Stimulated activated CD8-positive, alpha-beta memory T cell treated with anti-CD3 and anti-CD28 coated beads, Interleukin-4, amount 100 ng/mL, for 1 hour (primary cell): ENCODE measurements at places on chromosomes 7 and 10.

DNA sequence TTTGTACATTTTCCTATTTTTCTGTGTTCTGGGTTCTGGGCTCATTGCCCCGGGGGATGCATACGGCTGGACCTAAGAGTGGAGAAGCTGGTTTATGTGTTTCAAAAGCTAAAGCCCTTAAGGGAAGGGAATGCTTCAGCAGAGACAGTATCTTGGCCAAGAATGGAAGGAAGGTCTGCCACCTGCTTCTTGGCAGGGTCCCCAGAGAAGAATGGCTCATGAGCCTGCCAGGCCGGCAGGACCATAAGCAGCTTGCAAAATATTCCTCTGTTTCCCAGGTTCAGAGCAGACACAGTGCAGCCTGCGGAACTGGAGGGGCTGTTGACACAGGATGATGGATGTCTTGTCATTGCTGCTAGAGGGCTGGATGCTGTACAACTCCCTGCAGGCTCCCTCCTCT is 7.8 kb upstream of the ABHD11 start:
- no peak for DNase-seq

GRCh38 chr7:105689067-105689819 is 108.0 kb upstream of the EFCAB10 start:
- DNase-seq: no peak

DNA sequence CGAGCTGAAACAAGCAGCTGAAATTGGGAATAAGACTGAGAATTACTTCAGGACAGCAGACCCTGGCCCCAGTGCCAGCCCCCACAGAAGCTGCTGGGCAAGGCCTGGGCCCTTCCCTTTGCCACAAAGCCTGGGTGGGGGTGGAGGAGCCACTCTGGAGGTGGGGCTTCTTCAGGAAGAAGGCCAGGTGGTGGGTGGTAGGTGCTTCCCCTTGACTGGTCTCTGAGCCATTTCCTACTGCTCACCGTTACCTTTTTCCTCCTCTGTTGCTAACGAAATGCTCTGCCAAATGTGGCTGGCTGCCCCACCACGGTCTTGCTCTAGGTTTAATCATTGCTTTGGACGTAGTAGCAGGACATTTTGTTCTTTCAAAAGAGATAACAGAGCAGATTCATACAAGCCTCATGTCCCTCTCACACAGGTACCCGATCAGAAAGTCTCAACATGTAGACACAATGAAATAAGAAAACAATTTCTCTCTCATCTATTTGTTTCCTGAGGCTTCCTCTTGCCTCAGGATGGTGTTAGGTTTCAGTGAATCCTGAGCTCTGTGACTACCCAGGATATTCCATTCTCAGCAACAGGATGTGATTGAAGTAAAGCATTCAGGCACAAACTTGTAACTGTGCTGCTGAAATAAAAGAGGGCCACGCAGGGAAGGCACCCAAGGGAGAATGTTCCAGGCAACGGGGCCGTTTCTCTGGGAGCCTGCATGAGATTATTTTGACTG is 66.5 kb downstream of the WDR11 start:
- DNase-seq: no peak

GRCh38 chr7:44128721-44129582 is 5.6 kb upstream of the POLD2 start:
- DNase-seq: no peak

- DNase-seq: no peak
These were observed 9.7 kb downstream of the GPR26 start for GRCh38 chr10:123675811-123676210.

- DNase-seq: no peak
These were observed 435.8 kb upstream of the AKR1E2 start for GRCh38 chr10:4390219-4390618.

DNA sequence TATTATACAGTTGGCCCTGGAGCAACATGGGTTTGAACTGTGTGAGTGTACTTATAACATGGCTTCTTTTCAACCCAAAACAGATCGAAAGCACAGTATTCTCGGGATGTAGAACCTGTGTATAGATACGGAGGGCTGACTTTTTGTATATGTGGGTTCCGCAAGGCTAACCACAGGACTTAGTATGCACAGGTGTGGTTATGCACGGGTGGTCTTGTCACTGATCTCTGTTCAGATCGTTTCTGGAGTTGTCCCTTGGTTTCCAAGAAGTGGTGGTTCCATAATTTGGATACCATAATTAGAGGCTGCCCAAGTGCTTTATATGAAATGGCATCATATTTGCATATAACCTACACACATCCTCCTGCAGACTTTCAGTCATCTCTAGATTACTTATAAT is 10.9 kb upstream of the BHLHA15 start:
- no peak for DNase-seq
